AG08396 (cell line): ENCODE measurements at places on chromosomes 3 and 15.

GRCh38 chr3:67635806-67636205, 18.6 kb downstream of the SUCLG2 start:
- DNase-seq: no peak

GRCh38 chr15:32899126-32899596, 181.4 kb downstream of the GREM1 start:
- no peak for DNase-seq

- DNase-seq: no peak
These were observed 31.8 kb downstream of the FSTL1 start for GRCh38 chr3:120418866-120419490.

GRCh38 chr3:29827756-29828155, 546.9 kb downstream of the RBMS3 start:
- DNase-seq: no peak

- no peak for DNase-seq
These were observed 35.4 kb downstream of the SV2B start for GRCh38 chr15:91135201-91136130.

DNA sequence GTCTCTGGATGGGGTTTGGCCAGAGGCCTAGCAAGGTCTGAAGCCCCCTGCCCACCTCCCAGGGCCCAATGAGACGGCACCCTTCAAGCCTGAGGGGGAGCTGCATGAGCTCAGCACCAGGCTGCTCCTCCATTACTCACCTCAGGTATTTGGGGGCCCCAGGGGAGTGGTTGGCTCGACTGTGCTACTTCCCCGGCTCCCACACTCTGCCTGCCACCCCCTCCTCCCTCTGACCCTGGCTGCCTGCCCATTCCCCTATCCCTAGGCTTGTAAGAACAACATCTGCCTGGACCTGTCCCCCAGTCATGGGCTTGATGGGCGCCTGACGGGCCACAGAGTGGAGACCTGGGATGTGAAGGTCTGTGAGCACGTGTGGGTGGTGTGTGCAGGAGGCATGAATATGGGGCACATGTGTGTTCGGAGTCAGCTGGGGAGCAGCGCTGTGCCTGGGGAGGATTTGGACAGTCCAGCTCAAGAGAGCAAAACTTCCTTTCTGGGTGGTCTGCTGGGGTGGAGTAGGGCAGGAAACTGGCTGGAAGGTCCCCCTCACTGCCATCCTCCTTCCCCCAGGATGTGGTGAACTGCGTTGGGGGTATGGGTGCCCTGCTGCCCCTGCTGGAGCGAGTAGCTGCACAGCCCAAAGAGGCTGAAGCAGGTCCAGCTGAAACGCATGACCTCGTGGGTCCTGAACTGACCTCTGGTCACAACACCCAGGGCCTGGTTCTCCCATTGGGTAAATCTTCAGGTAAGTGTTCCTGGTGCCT, 17.4 kb downstream of the NBEAL2 start:
- no peak for DNase-seq

DNA sequence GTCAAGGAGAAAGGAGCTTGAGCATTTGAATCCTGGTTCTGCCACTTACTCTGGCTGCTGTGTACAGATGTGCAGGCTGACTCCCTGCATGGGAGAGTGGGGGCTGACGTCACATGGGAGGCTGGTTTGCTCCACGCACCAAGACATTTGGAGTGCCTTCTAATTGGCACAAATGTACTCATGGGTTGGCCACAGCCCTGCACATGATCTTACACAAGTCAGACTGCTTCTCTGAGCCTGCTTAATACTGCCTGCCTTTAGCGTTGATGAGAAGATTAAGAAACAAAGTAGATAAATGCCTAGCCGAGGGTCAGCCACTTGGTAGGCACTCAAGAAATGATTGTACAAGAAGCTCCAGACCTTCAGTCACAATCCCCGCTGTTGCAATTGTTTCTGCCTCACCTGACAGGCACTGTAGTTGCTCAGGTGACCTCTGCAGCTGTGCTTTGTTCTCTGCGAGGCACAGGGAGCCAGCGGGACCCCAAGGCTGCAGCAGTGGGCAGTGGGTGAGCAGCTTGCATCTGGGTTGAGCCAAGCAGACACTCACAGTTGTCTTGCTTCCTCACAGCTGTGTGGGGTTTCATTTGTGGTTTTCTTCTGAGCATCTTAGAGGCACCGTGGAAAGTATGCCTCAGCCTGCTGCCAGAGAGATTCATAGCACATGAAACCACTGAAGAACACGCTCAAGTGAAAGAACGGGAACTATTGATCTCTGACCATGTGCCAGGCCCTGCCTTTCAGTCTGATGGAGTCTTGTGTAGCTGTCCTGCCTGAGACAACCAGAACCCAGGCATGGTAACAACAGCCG, 33.1 kb downstream of the GRK7 start:
- peak; percentile 45 for DNase-seq

DNA sequence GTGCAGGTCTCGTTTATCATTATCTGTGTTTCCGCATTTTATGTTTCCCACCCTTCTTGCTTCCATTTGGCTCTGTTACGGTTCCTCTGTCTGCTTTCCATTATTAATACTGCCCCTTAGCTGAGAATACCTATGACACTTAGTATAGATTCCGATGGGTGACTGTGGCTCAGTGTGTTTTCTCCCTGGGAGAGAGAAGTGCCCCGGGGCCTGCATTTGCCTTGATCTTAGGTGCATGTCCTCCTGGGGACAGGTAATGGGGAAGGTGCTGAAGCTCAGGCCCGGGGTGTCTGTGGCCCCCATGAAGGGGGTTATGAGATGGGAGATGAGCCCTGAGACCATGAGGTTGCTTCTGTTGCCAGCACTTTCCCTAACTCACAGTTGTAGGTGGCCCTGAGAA, 43.4 kb upstream of the PCSK6 start:
- DNase-seq: no peak

DNA sequence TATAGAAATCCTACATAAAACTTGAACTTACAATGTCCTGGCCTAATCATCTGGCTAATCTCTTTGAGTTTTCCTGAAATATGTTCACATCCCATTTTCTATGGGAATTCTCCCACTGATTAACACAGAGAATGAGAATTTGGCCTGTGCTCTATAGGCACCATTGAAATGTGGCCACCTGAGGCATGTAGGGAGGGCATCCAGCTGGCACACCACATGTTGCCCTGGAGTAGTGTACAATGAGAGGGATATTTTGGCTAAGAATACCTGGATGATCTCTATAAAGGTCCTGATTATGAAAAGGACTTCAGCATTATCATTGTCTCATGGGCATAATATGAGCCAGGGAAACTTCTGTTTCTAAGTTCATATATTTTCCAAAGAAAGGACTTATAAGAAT, 324.0 kb downstream of the ZBTB20 start:
- no peak for DNase-seq

GRCh38 chr3:134998158-134998557, 203.1 kb downstream of the EPHB1 start:
- no peak for DNase-seq

DNA sequence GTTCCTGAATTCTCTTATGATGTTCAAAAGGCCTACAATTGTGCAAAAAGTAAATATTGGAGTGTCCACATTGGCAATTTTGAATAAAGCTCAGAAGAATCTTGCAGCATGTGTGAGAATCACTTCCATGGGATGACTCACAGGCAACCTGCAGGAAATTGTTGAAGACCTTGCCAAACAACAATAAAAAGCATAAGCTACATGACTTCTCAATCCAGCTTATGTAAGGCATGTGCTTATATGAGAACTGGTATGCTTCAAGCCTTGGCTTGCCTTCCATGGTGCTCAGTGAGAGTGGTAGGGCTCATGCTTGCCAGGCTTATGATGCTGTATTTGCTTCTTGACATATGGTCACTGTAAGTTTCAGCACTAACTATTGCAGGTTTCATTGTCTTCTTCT, 18.4 kb upstream of the BCHE start:
- no peak for DNase-seq

GRCh38 chr3:72041511-72041910, 256.6 kb upstream of the PROK2 start:
- DNase-seq: no peak

DNA sequence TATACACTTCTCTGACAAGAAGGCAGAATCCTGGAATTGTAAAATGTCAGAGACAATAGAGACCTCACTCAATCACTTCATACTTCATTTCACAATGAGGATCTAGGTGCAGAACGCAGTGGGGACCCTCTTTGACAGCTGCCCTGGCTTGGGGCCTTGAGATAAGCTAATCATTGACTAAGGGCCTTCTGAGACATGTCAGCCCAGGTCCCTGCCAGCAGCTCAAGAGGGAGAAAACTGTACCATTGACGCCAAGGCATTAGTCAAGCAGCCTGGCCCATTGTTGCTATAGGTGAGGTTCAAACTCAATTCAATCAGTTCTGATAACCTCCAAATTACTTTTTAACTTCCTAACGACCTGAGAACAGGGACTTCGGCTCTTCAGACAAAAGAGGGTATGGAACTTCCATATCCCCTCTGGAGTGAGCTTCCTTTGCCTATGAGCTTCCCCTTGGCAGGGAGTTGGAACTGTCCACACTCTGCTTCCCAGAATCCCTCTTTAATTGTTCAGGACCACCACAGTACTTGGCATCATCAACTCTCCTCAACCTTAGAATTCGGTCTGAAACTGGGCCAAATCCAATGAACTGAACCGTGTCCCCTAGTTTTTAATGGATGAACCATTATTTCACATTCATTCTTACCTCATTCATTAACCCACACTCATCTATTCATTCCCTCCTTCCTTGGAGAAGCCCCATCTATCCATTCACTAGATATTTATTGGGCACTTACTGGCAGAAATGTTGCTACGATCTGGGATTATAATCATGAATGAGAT, 1.5 kb upstream of the CYP8B1 start:
- no peak for DNase-seq
